ENCODE measurements at places on chromosomes 3 and 15.
A peak's percentile ranks its signal among the peaks of the same experiment; 100 is the strongest.

DNA sequence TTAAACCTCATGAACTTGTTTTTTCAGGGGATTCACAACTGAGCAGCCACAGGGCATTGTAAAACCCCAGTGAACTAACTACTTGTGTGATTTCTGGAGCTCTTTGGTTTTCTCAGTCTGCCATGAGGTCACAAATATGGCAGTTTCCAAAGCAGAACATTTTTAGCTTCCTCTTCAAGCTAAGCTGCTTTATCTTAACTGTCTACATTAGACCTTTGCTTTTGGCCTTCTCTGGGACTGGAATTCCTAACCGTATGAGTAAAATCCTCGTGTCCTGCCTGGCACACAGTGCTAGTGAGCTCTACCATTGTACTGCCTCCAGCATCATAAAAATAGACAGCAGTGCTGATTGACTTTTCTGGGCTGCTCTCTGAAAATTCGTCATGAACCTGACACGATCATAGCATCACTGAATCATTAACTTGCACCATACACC is 22.1 kb downstream of the CDIN1 start:
- peak; percentile 60 for DNase-seq

- no peak for DNase-seq
Measured at GRCh38 chr3:37498126-37499039, 324.0 kb upstream of the LRRFIP2 start.

GRCh38 chr3:87805670-87806069 is 253.1 kb downstream of the CGGBP1 start:
- no peak for DNase-seq

GRCh38 chr3:113136071-113136470 is 75.3 kb upstream of the BOC start:
- DNase-seq, result no peak

DNA sequence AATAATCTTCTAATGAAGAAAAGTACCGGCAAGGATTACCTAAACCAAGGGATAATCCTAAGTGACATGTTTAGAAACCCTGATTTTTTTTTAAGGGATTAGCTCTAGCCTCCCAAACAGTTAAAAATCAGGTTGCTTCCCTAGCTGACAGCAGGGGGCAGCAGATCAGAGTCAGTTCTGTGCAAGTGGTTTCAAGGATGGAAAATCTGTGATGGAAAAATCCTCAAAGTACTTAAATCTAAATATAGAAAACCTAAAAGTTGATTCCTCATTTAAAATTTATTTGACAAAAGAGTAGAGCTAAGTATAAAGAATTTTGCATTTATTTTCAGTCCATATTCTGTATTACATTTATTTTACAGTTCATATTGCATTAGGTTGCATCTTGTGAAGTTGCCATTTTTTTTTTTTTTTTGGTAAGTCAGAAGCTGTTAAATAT is 107.6 kb downstream of the PEX5L start:
- peak; percentile 12 for DNase-seq

GRCh38 chr3:178538056-178538455 is 1.8 kb downstream of the KCNMB2 start:
- DNase-seq, result no peak

GRCh38 chr3:23806534-23807423 is 1.0 kb downstream of the UBE2E1 start:
- no peak for DNase-seq
